Activated naive CD8-positive, alpha-beta T cell treated with anti-CD3 and anti-CD28 coated beads, Interleukin-2, amount 10 ng/mL, durations not matched to agents 7 days and 5 days (primary cell): ENCODE measurements at places on chromosomes 13 and 19. TPM values are rescaled to one million over a fixed set of nuclear protein-coding genes. Genes with fewer than 3 reads are reported as not detected.

Gene ZNF460
- 67.1 TPM for total RNA-seq

Gene LILRB5
- total RNA-seq: 0.36 TPM

Gene CEACAM7
- total RNA-seq: not detected

Gene CATSPERD
- not detected for total RNA-seq

Gene FDX2
- 7.6 TPM for total RNA-seq

Gene HNRNPA1L2
- total RNA-seq: 12.9 TPM

Gene TMIGD2
- total RNA-seq: 50.5 TPM

Gene SIGLECL1
- total RNA-seq: not detected
